IPS DF 6.9 (cell line): ENCODE measurements at places on chromosomes 7 and 10.
A peak's percentile ranks its signal among the peaks of the same experiment; 100 is the strongest.

DNA sequence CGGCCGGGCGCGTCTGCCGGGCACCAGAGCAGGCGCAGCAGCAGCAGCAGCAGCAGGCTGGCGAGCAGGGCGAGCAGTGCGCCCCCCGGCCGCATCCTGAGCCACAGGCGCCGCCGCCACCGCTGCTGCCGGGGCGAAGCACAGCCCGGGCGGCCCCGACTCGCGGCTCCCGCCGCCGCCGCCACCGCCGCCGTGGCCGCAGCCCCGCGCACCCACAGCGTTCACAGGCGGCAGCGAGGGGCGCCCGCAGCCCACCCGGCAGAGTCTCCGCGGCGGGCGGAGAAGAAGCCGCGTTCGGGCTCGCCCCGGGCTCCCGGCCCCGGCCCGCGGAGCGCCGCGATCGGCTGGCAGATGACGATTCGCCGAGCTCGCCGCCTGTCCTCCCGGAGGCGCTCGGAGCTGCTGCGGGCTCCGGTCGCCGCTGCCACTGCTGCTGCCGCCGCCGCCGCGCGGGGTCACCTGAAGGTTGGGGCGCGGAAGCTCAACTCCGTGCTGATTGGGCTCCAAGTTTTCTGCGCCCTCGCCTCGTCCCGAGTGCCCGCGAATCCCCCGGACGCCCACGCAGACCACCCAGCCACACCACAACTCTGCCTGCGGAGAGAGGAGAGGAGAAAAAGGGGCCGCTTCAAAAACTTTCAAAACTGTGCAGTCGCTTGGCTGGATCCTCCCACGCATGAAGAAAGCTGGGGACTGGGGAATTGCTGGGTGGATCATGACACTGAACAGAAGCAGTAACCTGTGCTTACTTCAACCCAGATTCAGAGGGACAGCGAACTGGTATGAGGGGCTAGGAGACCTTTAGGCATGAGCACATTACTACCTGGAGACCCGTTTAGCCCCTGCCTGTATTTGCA lies at the start of gene ST8SIA6:
ST8SIA6 (minus strand) TSS at position 435 of the 854 bp plus-strand sequence; CDS start at position 95, 340 bp downstream.
- DNase-seq: no peak
- H3K27me3 ChIP-seq: peaks cover 11% of the 10 kb centered on the region; the same call in 1 of the 2 replicates
- no peaks in the 10 kb centered on the region for H3K4me1 ChIP-seq
- H3K27ac ChIP-seq: no peak within 1 kb of the TSS
- no peaks in the 10 kb centered on the region for H3K36me3 ChIP-seq

- H3K4me1 ChIP-seq: no peaks in the 10 kb centered on the region
- no peak overlapping the region for H3K4me3 ChIP-seq
- H3K36me3 ChIP-seq: no peaks in the 10 kb centered on the region
- H3K27ac ChIP-seq: no peak overlapping the region
- no peaks in the 10 kb centered on the region for H3K27me3 ChIP-seq
- no peak for DNase-seq
Measured at GRCh38 chr7:39847227-39847626, 102.8 kb upstream of the CDK13 start.

GRCh38 chr10:97307441-97307840 lies 11.6 kb upstream of the FRAT1 start:
- no peak overlapping the region for H3K27ac ChIP-seq
- H3K27me3 ChIP-seq: no peaks in the 10 kb centered on the region
- no peak overlapping the region for H3K4me3 ChIP-seq
- DNase-seq: no peak
- H3K4me1 ChIP-seq: no peaks in the 10 kb centered on the region

DNA sequence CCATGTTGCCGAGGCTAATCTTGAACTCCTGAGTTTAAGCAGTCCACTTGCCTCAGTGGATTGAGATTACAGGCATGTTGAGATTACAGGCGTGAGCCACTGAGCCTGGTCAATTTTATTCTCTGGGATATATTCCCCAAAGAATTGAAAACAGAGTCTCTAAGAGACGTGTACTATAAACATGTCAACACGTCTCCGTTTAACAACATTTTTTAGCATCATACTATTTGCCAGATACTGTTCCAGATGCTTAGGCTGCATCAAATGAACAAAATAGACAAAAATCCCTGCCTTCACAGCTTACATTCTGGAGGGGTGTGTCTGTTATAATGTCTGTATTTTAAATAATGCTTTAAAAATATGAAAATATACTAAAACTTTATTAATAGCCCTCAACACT lies 54.1 kb upstream of the PRKG1 start:
- H3K36me3 ChIP-seq: no peaks in the 10 kb centered on the region
- H3K4me3 ChIP-seq: no peak overlapping the region
- no peaks in the 10 kb centered on the region for H3K27me3 ChIP-seq
- H3K4me1 ChIP-seq: no peaks in the 10 kb centered on the region
- H3K27ac ChIP-seq: no peak overlapping the region

- H3K27ac ChIP-seq: no peak overlapping the region
- H3K4me3 ChIP-seq: no peak overlapping the region
- H3K36me3 ChIP-seq: no peaks in the 10 kb centered on the region
- no peaks in the 10 kb centered on the region for H3K4me1 ChIP-seq
Measured at GRCh38 chr10:15459218-15459617, 88.1 kb upstream of the FAM171A1 start.

DNA sequence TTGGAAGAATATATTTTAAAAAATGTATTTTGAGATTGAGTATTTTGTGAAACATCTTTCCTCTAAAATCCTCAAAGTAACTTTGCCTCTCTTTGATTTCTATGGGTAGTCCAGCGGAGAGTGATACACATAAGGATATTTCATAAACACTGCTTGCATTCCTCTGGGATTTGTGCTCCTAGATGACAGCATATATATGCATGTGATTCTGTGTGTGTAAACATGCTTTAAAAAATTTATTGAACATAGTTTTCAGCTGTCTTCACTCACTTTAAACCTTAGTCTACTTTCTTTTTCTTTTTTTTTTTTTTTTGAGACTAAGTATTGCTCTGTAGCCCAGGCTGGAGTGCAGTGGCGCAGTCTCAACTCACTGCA lies 84.6 kb downstream of the KAT6B start:
- H3K27ac ChIP-seq: no peak overlapping the region
- no peaks in the 10 kb centered on the region for H3K27me3 ChIP-seq
- no peaks in the 10 kb centered on the region for H3K4me1 ChIP-seq
- H3K4me3 ChIP-seq: no peak overlapping the region
- no peak for DNase-seq

DNA sequence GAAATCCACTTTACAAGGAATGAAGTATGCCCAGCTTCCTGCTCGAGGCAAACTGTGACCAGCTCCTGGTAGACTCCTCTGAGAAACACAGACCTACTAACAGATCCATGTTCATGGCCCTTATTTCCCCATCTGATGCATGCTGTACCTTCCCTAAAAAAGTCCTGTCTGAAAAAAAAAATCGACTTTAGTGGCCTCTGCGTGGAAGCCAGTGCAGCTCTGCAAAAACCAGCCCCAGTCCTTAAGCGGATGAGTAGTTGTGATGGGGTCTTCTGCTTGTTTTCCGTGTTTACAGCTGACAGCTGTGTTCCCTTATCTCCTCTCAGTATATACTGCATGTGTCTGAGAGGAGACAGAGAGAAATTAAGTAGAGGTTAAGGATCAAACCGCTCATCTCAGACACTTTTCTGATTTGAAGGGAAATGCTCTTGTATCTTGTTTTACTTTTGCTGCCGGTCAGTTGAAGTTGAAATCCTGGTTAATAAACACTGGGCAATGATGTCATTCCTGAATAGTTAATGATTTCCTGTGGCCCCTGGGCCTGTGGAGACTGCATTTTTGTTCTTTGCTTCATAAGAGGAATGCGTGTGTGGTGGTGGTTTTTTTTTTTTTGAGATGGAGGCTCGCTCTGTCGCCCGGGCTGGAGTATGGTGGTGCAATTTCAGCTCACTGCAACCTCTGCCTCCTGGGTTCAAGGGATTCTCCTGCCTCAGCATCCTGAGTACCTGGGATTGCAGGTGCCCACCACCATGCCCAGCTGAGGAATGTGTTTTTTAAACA lies 67.6 kb downstream of the DOCK1 start:
- no peak overlapping the region for H3K4me3 ChIP-seq
- H3K27me3 ChIP-seq: no peaks in the 10 kb centered on the region; the same call in 1 of the 2 replicates
- H3K4me1 ChIP-seq: no peaks in the 10 kb centered on the region
- H3K36me3 ChIP-seq: no peaks in the 10 kb centered on the region
- DNase-seq: no peak
- no peak overlapping the region for H3K27ac ChIP-seq

GRCh38 chr10:51422311-51423120 lies 276.9 kb downstream of the CSTF2T start:
- H3K4me3 ChIP-seq: no peak overlapping the region
- DNase-seq: peak; percentile 22
- no peaks in the 10 kb centered on the region for H3K27me3 ChIP-seq
- H3K27ac ChIP-seq: no peak overlapping the region

- peaks cover 5% of the 10 kb centered on the region; the same call in 1 of the 2 replicates for H3K4me1 ChIP-seq
- no peaks in the 10 kb centered on the region for H3K27me3 ChIP-seq
- DNase-seq: no peak
- H3K4me3 ChIP-seq: no peak overlapping the region
- H3K36me3 ChIP-seq: no peaks in the 10 kb centered on the region
Measured at GRCh38 chr10:112708461-112708860, 241.6 kb upstream of the TCF7L2 start.

GRCh38 chr10:6530966-6531365 lies 49.1 kb downstream of the PRKCQ start:
- no peaks in the 10 kb centered on the region for H3K4me1 ChIP-seq
- H3K36me3 ChIP-seq: no peaks in the 10 kb centered on the region

DNA sequence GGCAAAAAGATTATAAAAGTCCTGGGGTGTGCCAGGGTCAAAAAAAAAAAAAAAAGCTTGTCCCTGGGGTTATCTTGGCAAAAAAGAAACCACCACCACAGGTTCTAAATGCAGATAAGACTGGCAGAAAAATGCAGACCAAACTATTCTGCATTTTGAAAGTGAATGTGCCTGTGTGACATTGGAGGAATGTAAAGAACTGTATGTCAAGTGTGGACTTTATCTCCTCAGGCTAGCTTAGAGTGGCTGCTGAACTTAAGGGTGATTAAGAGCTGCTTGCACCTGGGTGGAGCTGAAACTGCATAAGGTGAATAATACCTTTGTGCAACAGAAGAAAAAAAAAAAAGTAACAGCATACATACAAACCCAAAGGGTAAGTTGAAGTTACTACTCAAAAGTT lies 1.3 kb upstream of the NAPEPLD start:
- DNase-seq: no peak
- H3K4me3 ChIP-seq: no peak overlapping the region
- H3K27ac ChIP-seq: no peak overlapping the region
- H3K36me3 ChIP-seq: no peaks in the 10 kb centered on the region

DNA sequence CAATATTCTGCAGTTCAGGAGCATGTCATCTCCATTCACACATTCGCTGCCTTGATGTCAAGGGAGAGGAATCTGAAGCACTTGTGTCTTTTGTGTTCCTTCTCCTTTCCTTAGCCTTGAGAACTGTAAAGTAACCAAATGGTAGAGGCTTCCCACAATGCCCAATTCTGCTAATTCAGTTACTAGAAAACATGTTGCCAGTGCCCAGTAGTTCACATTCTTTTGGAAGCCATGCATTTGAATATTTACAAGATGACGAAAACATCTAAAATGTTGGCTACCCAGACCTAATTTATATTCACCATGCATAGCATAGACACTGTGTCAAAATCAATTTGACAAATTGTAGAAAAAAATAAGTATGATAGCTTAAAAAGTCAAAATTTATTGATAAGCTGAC lies 852.7 kb upstream of the PHF14 start:
- peaks cover 3% of the 10 kb centered on the region; the same call in 1 of the 2 replicates for H3K4me1 ChIP-seq
- H3K36me3 ChIP-seq: no peaks in the 10 kb centered on the region
- no peak for DNase-seq
- H3K27me3 ChIP-seq: no peaks in the 10 kb centered on the region

- H3K4me1 ChIP-seq: no peaks in the 10 kb centered on the region; the same call in 1 of the 2 replicates
- no peak overlapping the region for H3K4me3 ChIP-seq
- no peaks in the 10 kb centered on the region for H3K27me3 ChIP-seq
- no peak for DNase-seq
Measured at GRCh38 chr7:154628556-154628955, 374.4 kb downstream of the PAXIP1 start.

- no peak overlapping the region for H3K4me3 ChIP-seq
- H3K27ac ChIP-seq: no peak overlapping the region
- no peak for DNase-seq
- H3K36me3 ChIP-seq: no peaks in the 10 kb centered on the region
- H3K4me1 ChIP-seq: peaks cover 2% of the 10 kb centered on the region; the same call in 1 of the 2 replicates
Measured at GRCh38 chr10:69896606-69897231, 95.0 kb downstream of the COL13A1 start.

DNA sequence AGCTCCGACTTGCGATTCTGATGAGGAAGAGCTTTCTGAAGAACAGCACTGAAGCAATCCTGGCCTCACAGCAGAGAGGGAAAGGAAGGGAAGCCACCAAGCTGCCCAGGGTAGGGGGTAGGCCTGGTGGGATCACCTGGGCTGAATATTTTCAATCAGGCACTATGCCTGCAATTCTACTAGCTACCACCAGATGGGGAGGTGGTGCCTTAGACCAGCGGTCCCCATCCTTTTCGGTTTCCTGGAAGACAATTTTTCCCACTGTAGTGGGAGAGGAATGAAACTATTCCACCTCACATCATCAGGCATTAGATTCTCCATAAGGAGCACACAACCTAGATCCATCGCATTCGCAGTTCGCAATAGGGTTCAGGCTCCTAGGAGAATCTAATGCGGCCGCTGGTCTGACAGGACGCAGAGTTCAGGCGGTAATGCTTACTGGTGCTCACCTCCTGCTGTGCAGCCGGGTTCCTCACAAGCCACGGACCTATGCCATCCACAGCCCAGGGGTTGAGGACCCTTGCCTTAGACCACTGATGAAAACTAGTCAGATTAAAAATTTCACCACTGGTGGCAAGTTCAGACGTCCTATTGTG lies 2.7 kb downstream of the LRRC20 start:
- H3K4me3 ChIP-seq: no peak overlapping the region
- H3K27ac ChIP-seq: no peak overlapping the region
- no peak for DNase-seq
- no peaks in the 10 kb centered on the region for H3K36me3 ChIP-seq
- no peaks in the 10 kb centered on the region for H3K27me3 ChIP-seq

GRCh38 chr7:7791523-7791922 lies 73.1 kb upstream of the RPA3 start:
- no peaks in the 10 kb centered on the region for H3K27me3 ChIP-seq
- peaks cover 6% of the 10 kb centered on the region; the same call in 1 of the 2 replicates for H3K4me1 ChIP-seq
- DNase-seq: no peak
- no peak overlapping the region for H3K4me3 ChIP-seq
